ENCODE measurements at places on chromosomes 2 and 18. TPM values are rescaled to one million over a fixed set of nuclear protein-coding genes. Genes with fewer than 3 reads are reported as not detected.
A peak's percentile ranks its signal among the peaks of the same experiment; 100 is the strongest.

DNA sequence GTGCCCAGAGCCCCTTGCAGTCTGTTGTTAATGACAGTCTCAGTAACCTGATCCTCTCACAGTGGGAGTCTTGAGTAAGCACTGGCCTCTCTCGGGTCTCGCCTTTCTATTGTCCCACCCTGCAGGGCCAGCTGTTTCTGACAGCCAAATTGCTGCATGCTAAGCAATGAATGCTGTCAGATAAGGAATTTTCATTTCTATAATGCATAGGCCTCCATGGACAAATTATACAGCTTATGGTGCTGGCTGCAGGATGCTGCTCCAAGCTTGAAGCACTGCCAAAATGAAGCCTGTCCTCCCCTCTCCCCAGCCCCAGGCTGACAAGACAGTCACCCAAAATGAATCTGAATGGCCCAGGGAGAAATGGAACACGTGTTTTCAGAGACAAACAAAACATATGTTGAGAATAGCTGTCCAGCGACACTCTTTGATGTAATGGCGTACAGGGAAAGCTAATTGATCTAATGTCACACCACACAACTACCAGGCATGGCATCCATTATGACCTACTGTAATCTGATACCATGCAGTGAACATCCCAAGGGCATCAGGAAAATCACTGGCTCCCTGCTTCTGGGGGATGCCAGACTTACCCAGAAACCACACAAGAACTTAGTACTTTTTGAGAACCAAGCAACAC is 36.8 kb downstream of the ACVR1 start:
- H3K4me1 ChIP-seq, result peaks cover 15% of the 10 kb centered on the region
- H3K27me3 ChIP-seq, result peaks cover 3% of the 10 kb centered on the region
- H3K27ac ChIP-seq, result no peak overlapping the region
- no peak for DNase-seq
- peaks cover 9% of the 10 kb centered on the region for H3K36me3 ChIP-seq

- no peak overlapping the region for H3K27ac ChIP-seq
- H3K4me1 ChIP-seq, result peaks cover 19% of the 10 kb centered on the region
- H3K36me3 ChIP-seq, result no peaks in the 10 kb centered on the region
- H3K27me3 ChIP-seq, result no peaks in the 10 kb centered on the region
- no peak overlapping the region for H3K4me3 ChIP-seq
These were observed 43.9 kb downstream of the ACVR2A start for GRCh38 chr2:147888680-147889079.

DNA sequence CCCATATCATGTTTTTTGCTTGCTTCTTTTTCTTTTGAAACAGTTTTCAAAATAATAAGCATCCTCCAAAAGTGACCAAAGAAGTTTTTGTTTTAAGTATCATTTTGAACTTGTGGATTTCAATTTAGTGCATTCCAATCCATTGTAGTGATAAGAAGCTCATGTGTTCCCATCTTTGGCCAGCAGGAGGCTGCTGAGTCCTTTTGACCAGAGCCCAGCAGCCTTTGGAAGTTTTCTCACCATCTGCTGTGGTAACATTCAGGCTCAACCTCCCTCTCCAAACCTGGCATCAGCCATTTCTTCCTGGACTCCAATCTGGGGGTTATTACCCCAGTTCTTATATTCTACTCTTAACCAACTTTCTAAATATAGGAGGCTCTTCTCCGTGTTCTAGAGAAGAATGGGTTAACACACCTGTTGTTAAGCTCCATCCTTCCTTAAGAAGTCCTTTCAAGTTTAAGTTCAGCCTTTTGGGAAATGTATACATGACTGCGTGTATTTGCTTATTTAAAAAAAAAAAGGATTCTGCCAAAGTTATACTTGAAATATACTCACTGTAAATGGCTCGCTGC is 39.0 kb upstream of the MAL start:
- no peak overlapping the region for H3K4me3 ChIP-seq
- H3K4me1 ChIP-seq, result no peaks in the 10 kb centered on the region
- no peak for DNase-seq
- no peak overlapping the region for H3K27ac ChIP-seq
- no peaks in the 10 kb centered on the region for H3K36me3 ChIP-seq

DNA sequence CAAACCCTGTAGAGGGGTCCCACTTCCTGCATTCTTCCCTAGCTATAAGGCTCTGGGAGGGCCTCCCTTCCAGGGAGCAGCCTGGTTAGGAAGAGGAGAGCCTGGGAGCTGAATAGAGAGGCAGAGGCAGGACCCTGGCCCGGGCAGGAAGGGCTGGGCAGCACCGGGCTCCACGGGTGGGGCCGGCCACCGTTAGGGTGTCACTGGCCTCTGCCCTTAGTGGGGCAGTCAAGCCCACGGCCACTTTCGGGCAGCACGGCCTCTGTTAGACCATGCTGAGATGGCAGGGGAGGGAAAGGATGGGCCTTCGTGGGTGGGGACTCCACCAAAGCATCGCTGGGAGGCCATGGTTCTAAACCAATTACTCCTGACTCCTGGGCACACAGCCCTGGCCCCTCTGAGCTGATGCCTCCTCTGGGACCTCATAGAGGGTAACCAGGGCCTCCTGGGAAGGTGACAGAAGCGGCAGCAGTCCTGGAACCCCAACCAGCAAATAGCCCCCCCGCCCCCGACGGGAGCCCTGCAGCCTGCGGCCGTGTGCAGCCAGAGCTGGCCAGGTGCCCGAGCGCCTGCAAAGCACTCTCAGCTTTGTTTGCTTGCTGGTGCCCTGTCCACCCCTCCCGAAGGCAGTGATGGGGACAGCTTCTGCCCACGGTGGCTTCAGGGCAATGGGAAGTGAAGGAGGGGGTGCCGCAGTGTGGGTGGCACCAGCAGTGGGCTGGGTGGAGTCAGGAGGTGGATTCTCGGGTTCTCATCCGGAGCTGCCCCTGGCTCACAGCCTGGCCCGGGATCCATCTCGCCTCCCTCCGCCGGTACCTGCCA is 16.3 kb upstream of the HPCAL1 start:
- no peak overlapping the region for H3K27ac ChIP-seq
- no peaks in the 10 kb centered on the region for H3K36me3 ChIP-seq
- H3K27me3 ChIP-seq, result peaks cover 2% of the 10 kb centered on the region
- H3K4me3 ChIP-seq, result no peak overlapping the region
- peaks cover 16% of the 10 kb centered on the region for H3K4me1 ChIP-seq

- DNase-seq, result no peak
- no peaks in the 10 kb centered on the region for H3K4me1 ChIP-seq
- no peaks in the 10 kb centered on the region for H3K36me3 ChIP-seq
- no peak overlapping the region for H3K27ac ChIP-seq
- H3K4me3 ChIP-seq, result no peak overlapping the region
These were observed 42.2 kb downstream of the OTX1 start for GRCh38 chr2:63092857-63093256.

GRCh38 chr2:59997371-59997770 is 556.1 kb downstream of the BCL11A start:
- peaks cover 3% of the 10 kb centered on the region for H3K27me3 ChIP-seq
- no peaks in the 10 kb centered on the region for H3K4me1 ChIP-seq
- no peak for DNase-seq
- no peak overlapping the region for H3K4me3 ChIP-seq
- H3K36me3 ChIP-seq, result no peaks in the 10 kb centered on the region
- no peak overlapping the region for H3K27ac ChIP-seq

DNA sequence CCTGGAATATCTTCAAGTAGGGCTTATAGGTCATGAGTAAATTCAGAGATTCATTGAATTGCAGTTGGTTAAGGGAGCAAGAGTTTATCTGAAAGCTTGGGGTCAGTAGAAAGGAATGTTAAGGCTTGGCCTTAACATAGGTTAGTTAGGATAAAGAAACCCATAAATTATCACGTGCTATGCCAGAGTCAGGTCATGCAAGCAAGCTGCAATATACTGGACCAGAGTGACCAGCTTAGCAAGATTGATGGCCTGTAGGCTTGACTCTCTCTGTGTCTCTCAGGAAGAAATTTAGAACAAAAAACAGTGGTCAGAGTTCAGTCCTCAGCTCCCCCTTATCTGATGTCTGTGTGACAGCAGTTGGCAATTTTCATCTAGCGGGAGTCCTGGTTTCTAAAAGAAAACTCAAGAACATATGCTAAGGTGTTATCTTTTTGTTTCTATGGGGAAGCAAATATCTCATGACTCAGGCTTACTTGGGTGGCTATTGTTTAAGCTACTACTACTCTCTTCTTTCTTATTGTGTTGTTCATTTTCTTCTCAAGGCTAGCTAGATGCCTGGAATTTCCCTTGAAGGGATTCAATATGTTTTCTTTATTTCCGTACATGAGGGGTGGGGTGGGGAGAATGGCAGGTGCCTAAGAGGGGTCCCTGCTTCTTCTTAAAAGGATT is 28.7 kb upstream of the MARCO start:
- H3K4me1 ChIP-seq, result no peaks in the 10 kb centered on the region
- DNase-seq, result no peak
- peaks cover 7% of the 10 kb centered on the region for H3K27me3 ChIP-seq

DNA sequence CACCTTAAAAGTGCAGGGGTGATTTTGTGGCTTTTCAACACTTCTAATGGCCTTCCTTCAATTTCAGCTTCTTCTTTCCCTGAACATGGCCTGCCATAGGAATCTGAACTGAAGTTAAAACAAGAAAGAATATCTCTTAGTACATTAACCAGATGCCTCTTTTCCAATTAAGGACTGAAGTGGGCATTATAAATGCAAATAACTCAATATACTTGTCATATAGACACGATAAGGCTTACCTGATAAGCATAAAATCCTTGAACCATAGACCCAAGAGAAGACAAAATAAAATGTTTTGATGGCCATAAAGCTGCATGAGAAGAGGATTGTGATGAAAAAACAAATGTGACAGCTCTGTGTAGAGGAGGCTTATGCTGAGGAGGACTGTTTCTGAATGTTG is 173.1 kb downstream of the MC4R start:
- DNase-seq, result no peak
- H3K27ac ChIP-seq, result no peak overlapping the region
- H3K27me3 ChIP-seq, result peaks cover 2% of the 10 kb centered on the region
- H3K36me3 ChIP-seq, result no peaks in the 10 kb centered on the region
- no peak overlapping the region for H3K4me3 ChIP-seq
- H3K4me1 ChIP-seq, result no peaks in the 10 kb centered on the region

The CACNB4 gene
- polyA plus RNA-seq, result 0.11 TPM

- DNase-seq, result no peak
- peaks cover 16% of the 10 kb centered on the region for H3K4me1 ChIP-seq
- H3K4me3 ChIP-seq, result no peak overlapping the region
- peaks cover 10% of the 10 kb centered on the region for H3K27me3 ChIP-seq
- H3K27ac ChIP-seq, result no peak overlapping the region
These were observed 657.4 kb upstream of the ID2 start for GRCh38 chr2:8024506-8024905.

GRCh38 chr2:118686346-118686745 is 161.1 kb downstream of the EN1 start:
- no peak for DNase-seq
- H3K36me3 ChIP-seq, result no peaks in the 10 kb centered on the region
- H3K27ac ChIP-seq, result no peak overlapping the region
- H3K4me3 ChIP-seq, result no peak overlapping the region
- no peaks in the 10 kb centered on the region for H3K27me3 ChIP-seq

The TANC1 gene
- polyA plus RNA-seq, result 0.46 TPM

The SCN7A gene
- polyA plus RNA-seq, result not detected

The ZCCHC2 gene
- polyA plus RNA-seq, result 4.2 TPM

The RGPD8 gene
- 2.3 TPM for polyA plus RNA-seq

The PRSS56 gene
- polyA plus RNA-seq, result not detected

- peak within 1 kb of the TSS; percentile 98 for H3K4me3 ChIP-seq
- H3K27ac ChIP-seq, result peak within 1 kb of the TSS; percentile 82
These were observed at the start of gene PLEKHM3 for GRCh38 chr2:208025037-208025813. Gene PLEKHM3 (minus strand): TSS chr2:208025527. CDS start chr2:208001639, 23,888 bp downstream.

GRCh38 chr2:120598416-120598815 is 137.3 kb upstream of the GLI2 start:
- no peaks in the 10 kb centered on the region for H3K4me1 ChIP-seq
- DNase-seq, result no peak
- peaks cover 4% of the 10 kb centered on the region for H3K27me3 ChIP-seq
- no peak overlapping the region for H3K4me3 ChIP-seq

The SLC5A7 gene
- not detected for polyA plus RNA-seq

Measured in immature natural killer cell (primary cell).